ENCODE measurements at places on chromosomes 7 and 10. TPM values are rescaled to one million over a fixed set of nuclear protein-coding genes. Genes with fewer than 3 reads are reported as not detected.

GRCh38 chr7:120995654-120996053, 7.1 kb downstream of the CPED1 start:
- DNase-seq, result no peak

GRCh38 chr10:124001391-124002148, 91.8 kb downstream of the CHST15 start:
- DNase-seq, result no peak

Gene FAM221A
- total RNA-seq, result 26.2 TPM

GRCh38 chr10:753530-753929, 64.1 kb upstream of the DIP2C start:
- no peak for DNase-seq

Gene HTR7
- not detected for total RNA-seq

- DNase-seq, result peak; percentile 87
Observed at GRCh38 chr7:102433219-102434038, at the start of gene ORAI2. TSS of gene ORAI2 (plus strand) at chr7:102433575. CDS start at chr7:102438957, 5,382 bp downstream.

- DNase-seq, result no peak
Observed at GRCh38 chr7:138755842-138756590, 41.8 kb upstream of the TMEM213 start.

DNA sequence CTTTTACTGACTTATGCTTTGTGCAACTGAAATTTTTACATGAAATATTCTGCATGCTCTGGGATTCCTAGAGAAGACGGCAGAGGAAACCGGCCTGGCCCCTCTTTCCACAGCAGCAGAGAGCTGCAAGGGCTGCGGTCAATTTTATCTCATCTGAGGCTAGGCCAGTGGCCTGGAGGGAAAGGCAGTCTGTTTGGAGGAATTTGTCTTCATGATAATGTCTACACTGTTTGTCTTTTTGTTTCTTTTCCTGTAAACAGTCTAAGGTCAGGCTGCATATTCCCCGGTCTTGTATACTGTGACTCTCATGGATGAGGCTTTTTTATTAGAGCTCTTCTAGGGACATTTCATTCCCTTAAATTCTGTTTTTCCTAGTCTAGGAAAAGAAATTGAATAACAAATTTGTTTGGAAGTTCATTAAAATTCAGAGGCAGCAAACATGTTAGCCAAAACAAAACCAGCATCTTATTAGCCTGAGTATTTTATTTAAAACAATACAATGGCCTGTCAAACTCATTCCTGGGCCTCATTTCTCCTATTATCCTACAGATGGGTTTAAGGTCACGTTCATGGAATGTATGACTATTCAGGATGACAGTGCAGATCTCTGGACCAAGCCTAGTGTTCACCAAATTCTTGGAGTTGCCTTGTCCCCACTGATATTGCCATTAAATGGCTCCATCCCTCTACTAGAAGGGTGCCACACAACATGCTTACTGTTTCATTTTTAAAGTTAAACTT, 26.4 kb downstream of the LAMB4 start:
- no peak for DNase-seq

Gene ZNF467
- total RNA-seq, result 0.17 TPM

DNA sequence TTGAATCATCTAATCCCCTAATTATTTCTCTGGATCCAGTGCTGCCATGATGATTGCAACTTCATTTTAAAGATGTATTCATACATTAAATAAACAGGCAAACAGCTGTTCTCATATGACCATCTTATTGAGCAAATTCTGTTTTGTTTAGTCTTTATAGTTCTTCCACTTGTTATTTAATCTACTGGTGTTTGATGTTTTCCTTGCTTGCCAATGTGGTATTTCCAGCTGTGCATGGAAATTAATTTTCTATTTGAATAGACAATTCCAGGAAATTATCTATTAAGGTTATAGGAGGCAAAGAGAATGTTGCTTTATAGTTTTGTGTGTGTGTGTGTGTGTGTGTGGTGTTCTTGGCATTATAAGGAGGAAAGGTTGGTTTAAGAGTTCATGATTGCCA, 167.0 kb upstream of the PRPS1L1 start:
- DNase-seq, result no peak

- no peak for DNase-seq
Observed at GRCh38 chr7:57363321-57363720, 86.7 kb upstream of the ZNF716 start.

Gene SPAM1
- not detected for total RNA-seq

DNA sequence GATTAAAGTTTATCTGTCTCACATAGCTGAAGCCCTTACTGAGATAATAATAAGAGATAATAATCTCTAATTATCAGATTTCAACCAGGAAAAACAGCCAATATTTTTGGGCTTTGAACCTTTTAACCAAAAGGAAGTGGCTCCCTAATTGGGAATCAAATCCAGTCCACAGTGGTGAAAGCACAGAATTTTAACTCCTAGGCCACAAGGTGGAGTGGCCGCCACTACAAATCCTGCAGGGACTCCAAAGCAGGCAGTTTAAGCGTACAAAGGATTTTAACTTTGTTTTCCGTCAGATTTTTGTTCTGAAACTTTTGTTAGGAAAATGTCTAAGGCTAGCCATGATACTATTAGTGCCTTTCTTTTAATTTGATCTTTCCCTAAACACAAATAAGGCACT, 99.6 kb upstream of the CCNY start:
- DNase-seq, result peak; percentile 49

DNA sequence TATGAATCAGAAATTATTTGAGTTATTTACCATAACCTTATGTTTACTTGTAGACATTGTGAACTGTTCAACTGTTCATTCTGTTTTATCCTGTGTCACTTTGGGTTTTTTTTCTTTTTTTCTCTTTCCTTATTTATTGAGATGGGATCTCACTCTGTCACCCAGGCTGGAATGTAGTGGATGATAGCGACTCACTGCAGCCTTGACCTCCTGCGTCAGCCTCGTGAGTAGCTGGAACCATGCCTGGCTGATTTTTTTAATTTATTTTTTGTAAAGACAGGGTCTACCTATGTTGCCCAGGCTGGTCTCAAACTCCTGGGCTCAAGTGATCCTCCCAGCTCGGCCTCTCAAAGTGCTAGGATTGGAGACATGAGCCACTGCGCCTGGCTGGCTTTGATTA, 97.1 kb downstream of the CSTF2T start:
- DNase-seq, result no peak

DNA sequence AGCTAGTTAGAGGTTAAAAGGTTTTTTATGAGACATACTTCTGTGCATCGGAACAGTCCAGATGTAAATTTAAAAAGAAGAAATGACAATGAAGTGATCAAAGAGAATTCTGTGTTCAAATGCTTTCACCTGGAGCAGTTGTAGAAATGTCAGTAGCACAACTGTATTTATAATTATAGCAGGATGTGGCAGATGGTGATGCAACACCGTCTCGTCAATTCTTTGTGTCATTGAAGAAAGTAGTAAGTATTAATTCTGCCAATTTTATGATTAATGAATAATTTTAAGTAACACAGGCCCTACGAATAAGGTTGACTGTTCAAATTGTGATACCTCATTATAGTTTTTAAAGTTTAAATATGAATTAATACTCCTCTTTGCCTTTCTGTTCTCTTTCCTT, 171.1 kb downstream of the ADK start:
- no peak for DNase-seq
